ENCODE measurements at places on chromosomes 6 and 20.

DNA sequence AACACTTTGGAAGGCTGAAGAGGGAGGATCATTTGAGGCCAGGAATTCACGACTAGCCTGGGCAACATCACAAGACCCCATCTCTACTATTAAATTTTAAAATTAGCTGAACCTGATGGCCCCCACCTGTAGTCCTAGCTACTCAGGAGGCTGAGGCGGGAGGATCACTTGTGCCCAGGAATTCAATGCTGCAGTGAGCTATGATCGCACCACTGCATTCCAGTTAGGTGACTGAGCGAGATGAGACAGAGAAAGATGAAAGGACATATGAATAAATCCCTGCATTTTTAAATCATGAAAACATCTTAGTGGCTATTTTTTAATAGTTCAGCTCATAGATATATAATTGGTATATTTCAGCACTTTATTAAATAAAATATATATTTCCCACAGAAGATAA is 93.8 kb downstream of the GPR63 start:
- no peak for DNase-seq

- no peak for DNase-seq
These were observed 1.9 kb upstream of the ETV7 start for GRCh38 chr6:36389353-36389752.

DNA sequence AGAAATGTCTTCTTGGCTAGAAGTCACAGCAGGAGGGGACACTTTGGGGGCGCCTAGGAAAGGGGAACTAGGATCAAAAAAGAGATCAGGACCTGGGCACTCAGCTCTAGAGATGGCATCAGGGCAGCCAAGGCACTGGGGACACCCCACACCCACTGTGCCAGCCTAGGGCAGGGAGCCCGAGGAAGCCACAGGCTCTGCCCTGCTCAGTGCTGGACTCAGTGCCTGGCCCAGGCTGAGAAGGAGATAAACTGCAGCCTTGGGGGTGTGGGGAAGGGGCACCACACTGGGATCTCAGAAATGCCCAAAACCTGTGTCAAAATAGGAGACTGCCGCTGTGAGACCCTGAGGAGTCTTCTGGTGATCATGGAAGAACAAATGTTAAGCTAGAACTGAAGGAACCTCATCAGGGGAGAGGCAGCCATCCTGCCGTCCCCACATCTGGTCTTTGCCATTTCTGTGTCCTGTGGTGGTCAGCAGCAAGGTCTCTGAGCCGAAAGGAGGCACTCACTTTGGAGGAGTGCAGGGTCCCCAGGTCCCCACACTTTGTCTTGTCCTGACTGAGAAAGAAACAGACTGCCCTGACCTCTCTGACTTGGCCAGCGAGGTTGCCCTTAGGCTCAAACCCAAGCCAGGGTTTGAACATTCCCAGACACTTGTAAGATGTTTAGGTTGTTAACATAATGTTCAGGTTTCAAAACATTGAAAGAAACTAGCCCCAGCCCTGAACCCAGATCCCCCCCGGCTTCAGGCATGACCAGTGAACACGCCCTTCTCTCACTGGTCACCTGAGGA is 2.3 kb downstream of the ARFRP1 start:
- DNase-seq, result no peak

DNA sequence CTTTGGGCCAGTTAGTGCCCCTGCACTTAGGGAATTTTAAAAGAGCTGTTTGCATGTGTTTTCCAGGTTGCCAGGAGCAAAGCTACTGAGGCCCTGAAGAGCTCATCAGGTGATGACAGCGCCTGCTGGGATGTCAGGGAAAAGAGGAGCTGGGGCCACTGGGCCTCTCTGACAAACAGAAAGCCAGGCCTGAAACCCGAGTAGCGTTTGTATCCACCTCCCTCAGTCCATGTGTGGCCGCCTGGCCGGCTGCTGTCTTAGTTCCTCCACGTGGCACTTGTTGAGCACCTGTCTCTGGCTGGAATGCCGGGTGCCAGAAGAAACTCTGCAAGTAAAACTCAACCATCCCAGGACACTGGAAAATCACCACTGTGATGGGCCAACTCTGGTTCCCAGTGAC is 601.2 kb downstream of the CDH26 start:
- DNase-seq, result no peak

Data from astrocyte of the spinal cord (primary cell).